ENCODE measurements at places on chromosomes 7 and 10.

DNA sequence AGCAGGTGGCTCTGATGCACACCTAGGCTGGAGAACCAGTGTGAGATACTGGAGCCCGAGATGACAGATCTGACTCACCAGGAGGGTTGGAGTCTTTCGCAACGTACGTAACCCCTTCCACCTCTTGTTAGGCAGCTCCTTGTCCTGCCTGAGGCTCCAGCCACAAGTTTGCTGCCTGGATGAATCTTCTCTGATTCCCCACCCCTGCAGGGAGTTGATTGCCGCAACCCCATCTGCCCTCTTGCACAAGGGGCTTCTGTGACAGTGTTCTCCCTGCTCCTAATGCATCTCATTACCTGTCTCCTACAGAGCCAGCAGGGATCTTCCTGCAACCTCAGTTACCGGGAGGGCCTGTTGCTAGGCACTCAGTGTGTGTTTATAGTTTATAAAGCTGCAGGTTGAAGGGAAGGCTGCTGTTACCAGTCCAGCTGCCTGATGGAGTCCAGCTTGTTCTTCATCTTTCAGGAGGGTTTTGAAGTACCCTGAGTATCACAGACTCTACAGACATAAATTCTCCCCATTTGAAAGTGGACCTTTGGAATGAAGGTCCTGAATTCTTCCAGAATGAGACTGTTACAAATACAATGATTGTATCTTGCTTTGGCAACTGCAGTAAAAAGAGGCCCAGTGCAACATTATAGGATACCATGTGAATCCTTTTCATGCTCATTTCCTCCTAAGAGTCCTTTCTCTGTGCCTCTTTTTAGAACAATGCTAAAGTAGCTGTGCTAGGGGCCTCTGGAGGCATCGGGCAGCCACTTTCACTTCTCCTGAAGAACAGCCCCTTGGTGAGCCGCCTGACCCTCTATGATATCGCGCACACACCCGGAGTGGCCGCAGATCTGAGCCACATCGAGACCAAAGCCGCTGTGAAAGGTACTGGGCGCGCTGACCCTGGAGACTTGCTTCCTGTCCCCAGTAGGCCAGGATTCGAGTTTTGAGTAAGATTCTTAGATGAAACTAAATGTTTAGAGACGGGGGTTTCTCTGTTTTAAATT, 6.5 kb downstream of the MDH2 start:
- DNase-seq = no peak

- no peak for DNase-seq
These were observed 247.0 kb upstream of the HABP2 start for GRCh38 chr10:113305871-113306270.

DNA sequence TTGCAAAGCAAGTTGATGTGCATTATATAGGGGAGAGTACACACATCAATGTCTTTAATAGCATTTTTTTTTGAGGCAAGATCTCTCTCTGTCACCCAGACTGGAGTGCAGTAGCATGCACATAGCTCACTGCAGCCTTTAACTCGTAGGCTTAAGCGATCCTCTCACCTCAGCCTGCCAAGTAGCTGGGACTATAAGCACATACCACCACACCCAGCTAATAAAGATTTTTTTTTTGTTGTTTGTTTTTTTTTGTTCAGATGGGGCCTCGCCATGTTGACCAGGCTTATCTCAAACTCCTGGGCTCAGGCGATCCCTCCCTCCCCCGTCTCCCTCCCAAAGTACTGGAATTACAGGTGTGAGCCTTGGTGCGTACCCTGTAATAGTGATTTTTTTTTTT, 1.5 kb downstream of the UMAD1 start:
- DNase-seq = no peak

DNA sequence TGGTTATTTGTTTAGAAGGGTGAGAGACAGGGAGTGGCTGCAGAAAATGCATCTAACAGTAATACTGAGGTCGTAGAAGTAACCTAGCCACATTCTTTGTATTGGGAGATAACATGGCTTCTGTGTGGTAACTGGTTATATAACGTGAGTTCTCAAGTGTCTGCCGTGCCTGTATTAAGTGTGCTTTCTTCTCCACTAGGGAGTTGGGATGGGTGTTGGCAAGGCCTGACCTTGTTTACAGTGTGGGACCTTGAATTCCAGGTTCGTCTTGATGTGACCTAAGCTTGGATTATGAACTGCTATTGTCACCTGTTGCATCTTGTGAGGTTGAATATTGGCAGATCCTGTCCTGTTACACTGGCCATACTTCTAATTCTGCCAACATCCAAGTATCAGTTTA, 145.3 kb upstream of the NAMPT start:
- DNase-seq = no peak

- DNase-seq = no peak
These were observed 87.1 kb upstream of the HDAC9 start for GRCh38 chr7:18408461-18408860.

- DNase-seq = no peak
These were observed 234.0 kb upstream of the CXCL12 start for GRCh38 chr10:44618910-44619309.

DNA sequence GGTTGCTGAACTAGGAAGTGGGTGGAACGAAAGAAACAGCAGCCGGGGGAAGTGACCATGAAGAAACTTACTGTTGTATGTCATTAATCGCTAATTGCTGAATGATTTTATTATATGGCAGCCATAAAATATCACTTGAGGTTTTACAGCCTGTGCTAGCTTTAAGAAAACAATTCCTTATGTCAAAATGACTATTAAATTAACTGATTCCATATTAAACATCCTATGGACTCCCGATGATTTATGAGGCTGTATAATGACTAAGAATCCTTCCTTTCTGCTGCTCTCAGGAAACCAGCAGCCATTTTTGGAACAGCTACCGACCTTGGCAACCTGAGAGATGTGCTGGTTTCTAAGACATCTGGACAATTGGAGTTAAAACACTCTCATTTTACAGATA, 421.9 kb downstream of the SORCS3 start:
- no peak for DNase-seq

- DNase-seq = no peak
These were observed 739 bp upstream of the ALDH18A1 start for GRCh38 chr10:95657250-95657649.

DNA sequence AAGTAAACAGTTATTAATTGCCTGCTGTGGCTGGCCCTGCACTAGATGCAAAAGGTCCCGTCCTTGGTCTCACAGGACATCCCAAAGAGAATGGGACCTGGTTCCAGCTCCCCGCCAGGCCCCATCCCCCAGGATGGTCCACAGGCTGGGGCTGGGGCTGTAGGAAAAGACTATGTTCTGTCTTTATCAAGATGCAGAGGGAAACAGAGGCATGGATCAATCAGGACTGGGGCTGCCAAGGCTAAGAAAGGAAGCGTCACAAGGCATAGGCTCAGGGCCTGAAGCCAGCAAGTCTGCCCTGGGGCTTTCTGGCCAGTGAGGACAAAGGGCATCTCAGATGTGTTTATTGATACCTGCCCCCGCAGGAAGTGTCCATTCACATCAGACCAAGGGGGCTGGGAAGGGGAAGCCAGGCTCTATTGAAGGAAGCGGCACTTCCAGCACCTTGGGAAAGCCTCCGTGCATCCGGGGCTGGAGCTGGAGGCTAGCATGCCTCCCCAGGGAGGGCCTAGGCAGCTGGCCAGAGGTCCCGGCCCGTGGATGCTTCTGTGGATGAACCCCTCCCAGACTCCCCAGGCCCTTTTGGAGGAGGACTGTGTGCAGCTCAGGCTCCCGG, 5.8 kb downstream of the VSIR start:
- DNase-seq = peak; percentile 53

- DNase-seq = no peak
These were observed 30.7 kb downstream of the BTBD16 start for GRCh38 chr10:122301811-122302115.

DNA sequence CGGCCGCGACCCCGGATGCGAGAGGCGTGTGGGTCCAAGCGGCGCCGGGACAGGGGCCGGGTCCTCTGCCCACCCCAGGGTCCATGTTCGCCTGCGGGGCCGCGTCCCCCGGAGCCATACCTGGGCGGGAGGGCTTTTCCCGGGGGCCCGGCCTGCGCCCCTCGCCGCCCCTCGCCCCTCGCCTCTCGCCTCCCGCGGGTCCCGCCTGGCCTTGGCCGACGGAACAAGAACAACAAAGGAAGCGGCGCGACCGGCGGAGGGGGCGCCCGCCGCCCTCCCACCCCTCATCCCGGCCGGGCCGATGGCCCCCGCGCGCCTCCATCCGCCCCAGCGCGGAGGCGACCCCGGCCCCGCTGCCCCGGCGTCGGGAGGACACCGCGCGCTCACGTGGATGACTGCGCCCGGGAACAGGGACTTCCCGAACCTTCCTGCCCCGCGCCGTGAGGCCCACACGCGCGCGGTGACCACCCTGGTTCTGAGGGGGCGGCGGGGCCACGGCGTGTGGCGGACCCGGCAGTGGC, 348.2 kb downstream of the DNAJB6 start:
- DNase-seq = peak; percentile 80

DNA sequence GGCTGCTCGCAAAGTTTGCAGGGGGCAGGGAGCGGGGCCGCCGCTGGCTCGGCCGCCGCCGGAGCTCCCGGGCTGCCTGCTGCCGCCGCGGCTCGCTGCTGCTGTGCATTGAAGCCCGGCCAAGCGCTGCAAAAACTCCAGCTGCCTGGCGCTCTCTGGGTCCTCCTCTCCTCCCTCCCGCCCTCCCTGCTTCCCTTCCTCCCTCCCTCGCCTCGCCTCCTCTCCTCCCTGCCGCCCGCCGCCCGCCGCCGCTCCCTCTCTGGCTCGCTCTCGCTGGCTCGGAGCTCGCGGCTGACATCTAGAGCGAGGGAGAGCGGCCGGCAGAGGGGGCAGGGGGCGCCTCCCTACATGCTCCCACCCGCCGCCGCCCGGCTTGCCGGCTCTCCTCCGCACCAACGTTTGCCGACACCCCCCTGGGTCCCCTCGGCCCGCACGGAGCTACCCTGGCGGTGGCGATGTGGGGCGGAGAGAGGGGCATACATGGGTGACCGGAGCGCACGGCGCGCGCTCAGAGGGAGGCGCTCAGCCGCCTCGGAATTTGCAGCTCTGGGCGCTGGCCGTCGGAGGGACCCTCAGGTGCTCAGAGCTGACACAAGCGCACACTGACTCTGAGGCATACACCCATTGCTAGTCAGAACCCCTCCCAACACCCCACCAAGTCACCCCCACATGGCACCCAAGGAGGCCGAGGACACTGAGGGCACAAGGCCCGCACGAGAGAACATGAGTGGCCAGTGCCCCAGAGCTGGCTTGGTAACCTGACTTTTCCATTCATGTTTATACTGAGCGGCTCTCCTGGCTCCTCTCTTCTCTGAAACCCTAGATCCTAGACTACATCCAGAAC, 1.2 kb upstream of the PLXNA4 start:
- DNase-seq = peak; percentile 91
